Epithelial cell of proximal tubule (primary cell): ENCODE measurements at places on chromosomes 4 and X. TPM values are rescaled to one million over a fixed set of nuclear protein-coding genes. Genes with fewer than 3 reads are reported as not detected.

DNA sequence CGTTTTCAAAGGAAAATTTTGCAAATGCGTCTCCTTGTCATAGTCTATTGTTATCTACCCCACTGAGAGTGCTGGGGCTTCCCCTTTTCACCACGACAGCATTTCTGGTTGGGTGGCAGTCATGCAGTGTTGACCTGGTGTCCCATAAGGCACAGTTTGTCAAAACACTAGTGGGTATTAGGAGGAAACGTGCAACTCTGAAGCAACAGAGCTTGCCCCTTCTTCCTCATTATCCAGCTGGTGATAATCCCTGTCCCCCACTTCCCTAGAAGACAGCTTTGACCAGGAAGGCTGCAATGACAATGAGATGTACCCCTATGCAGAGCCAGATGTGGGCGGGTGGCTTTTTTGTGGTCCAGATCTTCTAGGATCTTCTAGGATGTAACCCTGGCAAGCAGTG lies 1.8 kb downstream of the TBC1D1 start:
- no peak for DNase-seq

- DNase-seq = no peak
Measured at GRCh38 chrX:9436812-9437211, 28.0 kb upstream of the TBL1X start.

- no peak for DNase-seq
Measured at GRCh38 chr4:88807499-88807898, 109.9 kb upstream of the NAP1L5 start.

GRCh38 chrX:15014281-15014680 lies 141.1 kb downstream of the MOSPD2 start:
- no peak for DNase-seq

The EFHC2 gene
- total RNA-seq = 0.81 TPM in 1 of 2 replicates, not detected in the other
